Right renal cortex interstitium (tissue), 3 donors: ENCODE measurements at places on chromosomes 1 and 21.
A peak's percentile ranks its signal among the peaks of the same experiment; 100 is the strongest.

- DNase-seq = no peak
Measured at GRCh38 chr1:226627050-226627755, 78.6 kb downstream of the STUM start.

DNA sequence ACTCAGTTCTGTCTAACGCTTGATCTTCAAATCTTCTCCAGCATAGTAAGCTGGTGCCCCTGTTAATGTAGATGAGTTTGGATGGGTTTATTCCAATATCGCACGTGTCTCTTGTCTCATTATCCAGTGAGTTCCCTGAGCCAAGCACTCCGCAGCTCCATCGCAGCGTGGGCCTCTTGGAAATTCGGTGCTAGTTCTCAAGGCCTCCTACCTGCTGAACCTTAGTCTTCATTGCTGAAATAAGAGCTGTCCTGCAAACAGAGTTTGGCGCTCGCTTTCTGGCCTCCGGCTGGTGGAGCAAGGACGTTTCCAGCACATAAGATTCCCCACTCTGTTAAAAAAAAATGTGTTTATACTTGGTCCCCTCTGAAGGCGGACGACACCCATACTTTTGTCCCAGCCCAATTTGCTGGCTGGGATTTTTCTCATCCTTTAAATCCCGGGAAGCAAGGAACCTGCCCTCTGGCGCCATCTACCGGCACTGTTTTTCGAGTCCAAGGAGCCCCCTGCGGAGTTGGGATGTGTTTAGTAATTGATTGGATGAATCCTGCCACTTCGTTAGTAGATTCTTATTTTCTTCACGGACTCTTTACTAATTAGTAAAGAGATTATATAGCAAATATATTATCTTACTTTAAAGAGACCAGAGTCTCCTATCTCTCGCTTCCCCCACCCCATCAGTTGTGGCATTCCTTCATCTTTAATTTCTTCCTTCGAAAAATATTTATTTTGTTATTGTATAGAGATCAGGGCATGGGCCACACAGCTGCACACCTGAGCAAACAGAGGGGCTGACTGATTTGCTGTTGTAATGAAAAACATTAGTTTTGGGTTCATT, 14.7 kb downstream of the JUN start:
- DNase-seq = no peak

- no peak for DNase-seq
Measured at GRCh38 chr1:38558500-38559445, 300.8 kb downstream of the RRAGC start.

GRCh38 chr1:15885701-15886610, 38.4 kb downstream of the SPEN start:
- peak; percentile 88 for DNase-seq

DNA sequence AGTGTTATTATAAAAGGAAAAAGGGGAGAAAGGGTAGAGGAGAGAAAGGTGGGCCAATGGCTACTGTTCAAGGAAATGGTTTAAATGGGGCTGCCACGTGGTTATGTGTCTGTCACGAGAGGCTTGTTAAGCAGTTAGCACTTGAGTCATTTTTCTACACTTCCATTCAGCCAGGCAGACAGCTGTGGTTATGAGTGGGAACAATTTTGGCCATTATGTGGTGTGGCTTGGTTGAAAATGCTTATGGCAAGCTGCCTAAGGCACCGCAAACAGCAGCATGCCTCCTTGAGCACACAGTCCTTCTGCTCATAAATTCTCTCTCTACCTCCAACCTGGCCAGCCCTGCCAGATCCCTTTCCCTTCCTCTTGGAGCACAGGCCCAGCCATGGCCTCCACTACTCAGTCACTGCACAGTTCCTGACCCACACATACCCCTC, 3.2 kb upstream of the SRM start:
- no peak for DNase-seq

DNA sequence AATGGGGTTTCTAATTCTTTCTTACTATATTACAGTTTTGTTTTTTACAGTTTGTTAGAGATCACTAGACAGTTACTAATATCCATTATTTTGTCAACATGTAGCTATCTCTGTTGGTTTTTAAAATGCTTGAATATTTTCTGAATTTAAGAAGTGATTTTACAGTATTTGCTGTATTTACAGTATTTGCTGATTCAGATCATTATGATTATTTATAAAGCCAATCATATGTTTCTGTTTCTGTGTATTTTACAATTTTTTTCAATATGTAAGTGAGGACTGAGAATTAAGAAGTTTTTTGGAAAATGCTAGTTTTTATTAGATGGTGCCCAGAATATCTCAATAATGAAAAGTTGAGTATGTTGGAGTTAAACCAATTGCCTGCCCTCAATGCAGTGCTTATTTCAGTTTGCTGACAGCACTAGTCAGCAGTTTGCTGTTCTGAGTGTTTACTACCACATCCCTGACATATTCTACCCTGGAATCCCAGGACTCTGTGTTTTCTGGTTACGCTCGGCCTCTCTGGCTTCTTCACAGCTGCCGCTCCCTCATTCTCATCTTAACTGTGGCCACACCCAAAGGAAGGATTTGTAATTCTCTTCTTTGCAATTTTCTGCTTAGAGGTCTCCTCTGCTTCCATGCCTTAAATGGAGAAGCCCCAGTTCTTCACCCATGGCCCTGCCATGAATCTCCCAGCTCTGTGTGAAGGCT, 68.0 kb upstream of the BACH1 start:
- DNase-seq = no peak

DNA sequence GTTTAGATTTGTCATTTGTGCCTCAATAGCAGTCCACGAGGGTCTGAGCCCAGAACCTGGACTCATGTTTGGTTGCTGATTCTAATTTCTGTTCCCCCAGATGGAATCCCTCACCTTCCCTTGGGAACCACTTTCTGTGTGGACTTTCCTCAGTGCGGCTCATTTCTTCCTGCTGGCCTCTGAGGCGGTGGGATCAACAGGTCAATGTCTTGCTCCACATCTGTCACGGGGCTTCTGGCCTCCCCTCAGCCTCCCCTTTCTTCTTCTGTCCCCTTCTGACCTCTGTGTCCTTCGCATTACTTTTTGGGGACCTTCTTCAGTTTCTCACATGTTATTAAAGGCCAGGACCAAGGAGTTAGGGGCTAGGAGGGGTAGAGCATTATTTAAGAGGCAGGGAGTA, 49.2 kb upstream of the PRELP start:
- no peak for DNase-seq

GRCh38 chr1:87394513-87394912, 65.8 kb downstream of the LMO4 start:
- no peak for DNase-seq

DNA sequence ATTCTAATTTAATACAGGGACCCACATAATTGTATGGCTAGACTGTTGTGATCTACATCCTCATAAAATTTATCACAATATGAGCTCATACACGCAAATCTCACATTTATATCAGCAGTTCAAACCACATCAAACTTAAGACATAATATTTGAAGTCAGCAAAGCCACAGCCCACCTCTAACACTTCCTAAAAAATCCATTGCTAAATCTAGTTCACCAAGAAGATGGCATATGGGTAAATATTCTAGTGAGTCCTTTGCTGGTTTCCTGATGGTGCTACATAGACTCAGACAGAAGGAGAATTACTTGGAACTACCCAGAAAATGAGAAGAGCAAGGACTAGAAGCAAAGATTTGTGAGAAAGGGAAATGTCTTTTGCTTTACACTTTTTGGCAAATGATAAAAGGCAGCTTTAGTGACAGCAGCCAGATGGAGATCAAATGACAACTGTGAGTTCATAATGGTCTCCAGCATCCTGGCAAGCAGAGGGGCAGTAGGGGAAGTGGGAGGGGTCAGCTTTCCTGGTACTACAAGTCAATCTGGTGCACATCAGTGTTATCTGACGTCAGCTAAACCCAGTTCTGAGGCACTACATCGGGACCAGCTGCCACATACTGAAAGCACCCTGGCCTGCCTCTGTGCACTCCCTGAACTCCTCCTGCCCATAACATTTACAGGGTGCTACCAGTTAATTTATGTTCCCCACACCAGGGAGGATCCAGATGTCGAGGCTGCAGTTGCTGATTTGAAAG, 10.6 kb upstream of the GADD45A start:
- no peak for DNase-seq

DNA sequence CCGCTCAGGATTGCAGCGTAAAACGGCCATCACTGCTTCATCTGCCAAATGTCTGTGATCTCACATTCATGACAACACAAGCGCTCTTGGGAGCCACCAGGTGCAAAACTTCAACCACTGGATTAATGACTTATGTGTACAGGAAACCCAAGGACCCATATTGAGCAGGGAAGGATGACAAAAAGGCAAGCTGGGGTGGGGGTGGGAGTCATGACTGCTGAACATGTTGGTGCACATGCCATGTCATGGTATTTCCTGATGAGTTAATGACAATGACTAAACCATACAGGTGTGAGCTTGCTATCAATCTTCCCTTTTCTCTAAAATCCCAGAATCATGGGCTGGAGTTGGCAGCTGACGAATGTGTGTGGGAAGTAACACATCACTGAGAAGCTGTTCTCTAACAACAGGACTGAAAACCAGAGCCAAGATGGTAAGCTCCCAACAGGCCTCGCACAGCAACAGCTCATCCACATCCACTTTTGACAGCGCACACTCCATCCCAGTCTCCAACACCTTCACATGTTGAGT, 3.1 kb upstream of the SH2D5 start:
- no peak for DNase-seq

GRCh38 chr1:54931275-54931840, 44.4 kb upstream of the DHCR24 start:
- DNase-seq = no peak

DNA sequence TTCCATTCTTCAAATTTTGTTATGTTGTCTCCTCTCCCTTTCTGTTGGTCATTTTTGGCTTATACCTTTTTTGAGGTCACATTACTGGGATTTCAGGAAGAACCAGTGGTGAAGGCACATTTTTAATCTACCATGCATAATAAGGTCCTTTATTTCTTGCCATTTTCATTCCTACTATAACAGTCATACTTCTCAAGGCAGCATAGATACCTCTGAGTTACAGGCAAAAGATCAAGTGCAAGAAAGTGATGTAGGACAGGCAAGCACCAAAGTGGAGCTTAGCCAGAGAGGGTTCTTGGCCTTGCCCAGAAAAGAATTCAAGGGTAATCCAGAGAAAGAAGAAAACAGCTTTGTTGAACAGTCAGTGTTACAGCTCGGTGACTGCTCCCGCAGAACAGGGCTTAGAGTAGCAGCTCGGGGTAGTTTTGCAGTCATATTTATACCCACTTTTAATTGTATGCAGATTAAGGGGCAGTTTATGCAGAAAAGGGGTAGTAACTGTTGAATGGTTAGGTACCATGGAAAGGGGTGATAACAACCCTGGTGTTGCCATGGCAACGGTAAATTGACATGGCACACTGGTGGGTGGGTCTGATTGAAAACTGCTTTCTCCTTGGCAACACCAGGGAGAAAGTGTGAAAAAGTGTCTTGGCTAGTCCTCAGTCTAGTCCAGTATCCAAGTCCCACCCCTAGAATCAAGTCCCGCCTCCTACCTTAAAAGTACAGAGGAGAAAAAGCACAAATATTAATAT, 39.6 kb upstream of the DOCK7 start:
- DNase-seq = no peak

DNA sequence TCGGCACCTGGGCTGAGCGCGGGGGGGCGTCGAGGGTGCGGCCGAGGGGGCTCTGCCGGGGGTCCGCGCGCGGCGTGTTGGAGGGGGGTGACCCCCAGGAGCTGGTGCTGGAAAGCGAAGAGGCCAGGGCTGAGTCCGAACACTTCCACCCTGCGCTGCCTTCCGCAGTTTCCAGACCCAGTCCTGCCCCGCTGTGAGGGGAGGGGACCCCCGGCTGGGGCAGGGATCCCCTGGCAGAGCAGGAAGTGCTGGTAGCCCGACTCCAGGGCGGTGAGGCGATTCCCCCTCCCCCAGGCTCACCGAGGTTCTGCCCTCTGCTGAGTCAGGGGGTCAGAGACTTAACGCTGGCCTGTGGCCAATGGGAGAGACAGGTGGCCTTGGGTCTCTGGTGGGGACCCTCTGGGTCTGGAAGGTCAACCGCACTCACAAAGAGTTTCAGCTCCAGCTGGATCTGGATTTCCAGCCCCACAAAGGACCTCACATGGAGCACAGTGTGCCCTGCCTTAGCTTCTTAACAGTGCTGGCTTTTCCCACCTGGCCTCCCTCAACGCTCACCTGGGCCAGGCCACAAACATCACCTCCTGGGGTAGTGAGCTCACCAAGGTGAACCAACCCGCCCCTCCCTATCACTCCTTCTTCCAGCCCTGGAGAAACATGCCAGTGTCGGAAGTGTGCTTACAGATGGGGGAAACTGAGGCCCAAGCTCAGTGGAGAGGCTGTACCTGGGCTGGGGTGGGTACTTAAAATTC, 39.8 kb upstream of the SYNC start:
- DNase-seq = no peak

GRCh38 chr1:39819091-39819812, 30.6 kb upstream of the BMP8B start:
- no peak for DNase-seq

GRCh38 chr1:109257682-109258421, 8.5 kb downstream of the CELSR2 start:
- no peak for DNase-seq

- DNase-seq = no peak
Measured at GRCh38 chr1:182185842-182186756, 124.6 kb upstream of the ZNF648 start.

DNA sequence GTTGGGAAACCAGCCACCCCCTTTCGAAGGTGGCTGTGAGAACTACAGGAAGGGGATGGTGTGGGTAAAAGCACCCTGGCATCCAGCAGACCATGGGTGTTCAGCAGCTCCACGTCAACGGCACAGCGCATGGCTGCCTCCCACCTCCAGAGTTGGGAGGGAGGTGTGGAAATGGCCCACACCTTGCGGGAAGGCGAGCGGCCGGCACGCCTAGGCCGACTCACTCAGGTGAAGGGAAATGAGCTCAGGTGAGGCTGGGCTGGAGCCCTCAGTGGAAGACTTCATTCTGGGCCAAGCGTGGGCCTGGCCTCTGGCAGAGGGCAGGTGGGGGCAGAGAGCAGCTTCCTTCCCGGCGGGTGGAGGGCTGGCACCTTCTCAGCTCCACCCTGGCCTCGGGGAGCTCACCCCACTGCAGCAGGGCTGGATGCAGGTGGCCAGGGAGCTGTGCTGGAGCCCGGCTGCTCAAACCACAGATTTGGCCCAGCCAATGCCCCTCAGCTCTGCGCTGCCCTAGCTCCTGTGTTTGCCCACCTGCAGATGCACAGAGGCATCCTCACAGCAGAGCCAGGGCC, 24.8 kb upstream of the ALDH4A1 start:
- no peak for DNase-seq

DNA sequence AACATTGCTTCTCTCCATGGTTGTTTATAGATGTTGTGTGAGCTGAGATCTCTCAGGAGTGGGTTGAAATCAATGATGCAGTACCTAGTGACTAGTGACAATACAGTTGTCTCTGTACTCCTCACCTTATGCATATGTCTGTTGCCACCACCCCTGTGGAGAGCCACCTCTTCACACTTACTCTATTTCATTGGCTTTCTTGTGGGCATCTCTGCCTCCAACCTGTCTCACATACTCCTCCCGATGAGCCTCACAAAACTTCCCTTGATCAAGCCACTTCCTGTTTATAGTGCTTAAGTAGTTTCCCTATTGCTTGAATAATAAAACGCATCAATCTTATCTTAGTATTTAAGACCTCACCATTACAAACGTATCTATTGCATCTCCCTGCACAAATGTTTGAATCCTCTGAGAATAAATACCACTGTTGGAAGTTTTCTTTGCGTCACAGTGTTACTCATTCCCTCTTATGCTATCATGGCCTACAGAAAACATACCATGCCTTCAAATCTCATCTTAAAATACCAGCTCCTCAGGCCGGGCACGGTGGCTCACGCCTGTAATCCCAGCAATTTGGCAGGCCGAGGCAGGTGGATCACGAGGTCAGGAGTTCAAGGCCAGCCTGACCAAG, 54.7 kb upstream of the GREM2 start:
- no peak for DNase-seq

- DNase-seq = no peak
Measured at GRCh38 chr21:25369524-25370300, 237.6 kb downstream of the MRPL39 start.
